ENCODE measurements at places on chromosomes 11 and 22.

DNA sequence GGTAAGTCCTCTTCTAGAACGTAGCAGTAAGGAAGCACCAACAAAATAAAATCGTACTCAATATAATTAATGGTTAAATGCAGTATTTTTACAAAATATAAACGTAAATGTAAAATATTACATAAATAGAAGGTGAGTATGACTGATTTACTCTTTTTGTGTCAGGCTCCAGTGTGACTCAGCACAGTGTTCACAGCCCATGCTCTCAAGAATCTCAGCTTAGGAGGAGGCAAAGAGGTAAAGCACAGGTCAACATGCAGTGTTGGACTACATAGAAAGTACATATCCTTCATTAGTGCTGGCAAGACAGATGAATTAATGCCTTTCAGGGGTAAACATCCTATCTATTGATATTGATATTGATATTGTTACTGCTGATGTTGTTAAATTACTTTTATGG, 2050.6 kb upstream of the RAG2 start:
- no peak for DNase-seq

GRCh38 chr11:73962101-73962705, 11.4 kb downstream of the DNAJB13 start:
- no peak for DNase-seq

DNA sequence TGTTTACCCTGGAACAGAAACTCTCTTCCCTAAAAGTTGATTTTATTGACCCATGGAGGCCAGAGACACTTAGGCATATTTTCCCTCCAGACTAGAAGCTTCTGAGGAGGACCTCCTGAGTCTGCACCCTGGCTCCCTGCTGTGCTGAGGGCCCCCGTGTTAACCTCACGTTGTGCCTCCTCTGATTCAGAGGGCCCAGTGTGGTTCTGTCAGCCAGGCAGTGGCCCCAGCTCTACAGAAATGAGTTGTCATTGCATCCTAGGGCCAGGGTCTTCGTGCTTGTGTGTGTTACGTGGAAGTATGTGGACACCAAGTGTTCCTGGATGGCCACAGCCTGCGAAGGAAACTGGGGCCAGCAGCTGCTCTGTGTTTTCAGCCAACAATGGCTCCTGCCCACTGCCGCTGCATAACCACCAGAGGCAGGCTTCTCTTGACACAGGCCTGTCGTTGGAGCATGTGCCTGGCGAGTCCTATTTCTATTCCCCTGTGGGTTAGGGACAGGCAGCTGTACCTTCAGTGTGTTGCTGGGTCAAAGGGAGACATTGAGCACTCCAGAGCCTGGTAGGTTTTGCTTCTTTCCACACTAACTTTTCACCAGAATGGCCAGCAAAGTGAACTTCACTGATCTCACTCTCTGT, 44.5 kb downstream of the MED15 start:
- DNase-seq: no peak

GRCh38 chr11:41053894-41054293, 405.6 kb downstream of the LRRC4C start:
- no peak for DNase-seq

GRCh38 chr22:30188911-30189310, 57.6 kb downstream of the LIF start:
- DNase-seq: no peak

DNA sequence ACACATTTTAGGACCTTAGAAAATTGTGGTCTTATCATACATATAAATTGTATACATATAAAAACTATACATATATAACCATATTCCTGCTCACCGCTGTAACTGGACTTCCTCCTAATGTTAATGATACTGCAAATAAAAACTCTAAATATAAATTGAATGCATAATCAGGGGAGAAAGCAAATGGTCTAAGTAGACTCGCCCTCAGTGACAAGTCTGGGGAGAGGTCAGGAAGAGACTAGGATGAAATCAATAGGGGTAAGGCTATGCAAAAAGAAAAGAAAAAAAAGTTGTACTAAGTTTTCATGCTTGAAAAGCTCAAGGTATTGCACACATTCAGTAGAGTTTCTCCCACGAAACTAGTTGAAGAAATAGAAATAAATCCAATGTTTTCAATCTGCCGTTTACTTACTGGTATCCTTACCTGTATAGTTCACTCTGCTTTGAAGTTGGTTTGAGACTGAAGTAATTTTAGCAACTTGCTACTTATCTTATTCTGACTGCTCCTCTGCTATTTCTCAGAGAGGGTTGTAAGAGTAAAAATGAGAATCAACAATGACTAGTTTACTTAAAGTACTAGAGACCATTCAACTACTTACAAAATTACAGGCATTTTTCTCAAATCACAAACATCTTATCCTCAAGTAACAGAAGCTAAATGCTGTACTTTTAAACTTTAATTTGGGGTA, 12.2 kb upstream of the ARHGAP32 start:
- DNase-seq: no peak

GRCh38 chr11:134373591-134374052, 38.4 kb downstream of the B3GAT1 start:
- no peak for DNase-seq

DNA sequence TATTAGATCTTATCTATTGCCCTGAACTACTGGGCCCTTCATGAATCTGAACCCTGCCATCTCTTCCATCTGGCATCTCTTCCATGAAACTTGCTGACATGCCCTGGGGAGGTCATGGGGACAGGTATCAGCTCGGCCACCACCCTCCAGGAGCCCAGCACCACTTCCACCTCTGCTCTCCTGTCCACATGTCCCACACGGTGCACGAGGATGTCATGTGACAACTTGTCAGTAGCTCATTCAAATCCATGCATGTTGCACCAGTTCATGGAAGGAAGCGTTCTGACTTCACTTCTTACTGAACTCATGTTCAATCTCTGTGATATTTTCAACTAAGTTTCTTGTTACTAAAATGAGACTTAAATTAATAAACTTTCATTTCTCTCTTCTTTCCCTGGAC, 16.6 kb downstream of the YPEL1 start:
- DNase-seq: no peak

GRCh38 chr22:17266251-17266971, 47.2 kb upstream of the ADA2 start:
- no peak for DNase-seq

- no peak for DNase-seq
These were observed 232.3 kb downstream of the JRKL start for GRCh38 chr11:96622026-96622634.

DNA sequence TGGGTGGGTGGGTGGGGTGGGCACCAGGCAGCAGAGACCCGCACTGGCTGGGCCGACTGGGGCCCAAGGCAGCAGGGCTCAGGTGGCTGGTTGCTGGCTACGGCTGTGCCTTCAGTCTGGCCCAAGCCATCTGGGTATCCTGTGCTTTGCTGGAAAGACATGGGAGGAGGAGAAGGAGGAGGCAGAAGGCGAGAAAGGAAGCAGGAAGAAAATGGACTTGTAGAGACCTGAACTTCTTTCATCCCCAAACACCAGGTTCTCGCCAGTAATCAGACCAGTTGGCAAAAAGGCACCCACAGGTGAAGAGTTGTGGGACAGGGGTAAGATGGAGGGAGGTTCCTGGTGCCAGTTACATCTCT, 78.8 kb downstream of the IGLL1 start:
- DNase-seq: no peak

DNA sequence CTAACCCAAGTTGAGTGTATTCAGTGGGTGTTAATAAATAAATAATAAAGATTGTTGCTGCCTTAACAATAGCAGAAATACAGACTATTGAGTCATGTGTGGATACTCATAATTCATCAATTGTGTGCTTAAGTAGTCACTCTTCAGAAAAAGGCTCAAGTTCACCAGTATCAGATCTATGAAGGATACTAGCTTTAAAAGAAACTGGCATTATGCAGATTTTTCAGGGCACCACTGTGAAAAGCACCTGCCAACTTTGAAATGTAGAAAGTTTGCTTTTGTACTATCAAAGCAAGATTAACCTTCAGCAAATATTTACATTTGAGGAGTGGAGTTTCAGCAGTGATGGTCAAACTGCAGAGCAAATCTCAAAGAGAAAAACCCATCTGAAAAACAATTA, 20.1 kb upstream of the SYTL2 start:
- no peak for DNase-seq

DNA sequence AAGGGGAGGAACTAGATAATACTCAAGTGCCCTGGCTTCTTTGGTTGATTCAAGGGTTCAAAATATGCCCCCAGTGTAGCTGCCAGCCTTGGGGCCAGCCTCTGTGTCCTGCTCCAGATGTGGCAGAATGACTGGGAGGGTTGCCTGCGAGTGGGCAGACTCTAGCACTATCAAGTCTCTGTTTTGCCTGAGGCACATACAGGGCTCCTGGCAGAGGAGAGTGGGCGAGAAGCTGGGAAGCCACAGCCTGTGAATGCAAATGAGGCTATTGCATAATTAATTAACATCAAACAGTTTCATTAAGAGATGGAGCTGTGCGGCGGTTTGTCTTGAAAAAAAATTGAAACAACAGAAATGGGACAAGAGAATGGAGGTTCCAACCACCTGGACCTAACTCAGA, 50.8 kb downstream of the BUD13 start:
- DNase-seq: no peak

DNA sequence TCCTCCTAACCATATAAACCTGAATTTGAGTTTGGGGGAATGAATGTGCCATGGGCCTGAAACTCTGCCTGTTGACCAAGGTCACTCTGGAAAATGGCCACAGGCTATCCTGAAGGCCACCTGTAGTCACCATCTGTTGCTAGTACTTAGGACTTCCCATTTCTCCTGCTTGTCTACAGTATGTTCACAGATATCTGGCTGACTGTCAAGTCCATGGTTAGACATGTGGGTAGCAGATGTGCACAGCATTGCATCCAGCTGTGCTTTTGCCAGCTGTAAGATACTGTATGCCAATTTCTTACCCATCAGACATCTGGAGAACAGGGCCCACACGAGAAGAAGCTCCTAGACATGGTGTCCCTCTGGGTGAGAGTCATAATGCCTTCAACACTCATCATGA, 475.4 kb downstream of the INSC start:
- no peak for DNase-seq

DNA sequence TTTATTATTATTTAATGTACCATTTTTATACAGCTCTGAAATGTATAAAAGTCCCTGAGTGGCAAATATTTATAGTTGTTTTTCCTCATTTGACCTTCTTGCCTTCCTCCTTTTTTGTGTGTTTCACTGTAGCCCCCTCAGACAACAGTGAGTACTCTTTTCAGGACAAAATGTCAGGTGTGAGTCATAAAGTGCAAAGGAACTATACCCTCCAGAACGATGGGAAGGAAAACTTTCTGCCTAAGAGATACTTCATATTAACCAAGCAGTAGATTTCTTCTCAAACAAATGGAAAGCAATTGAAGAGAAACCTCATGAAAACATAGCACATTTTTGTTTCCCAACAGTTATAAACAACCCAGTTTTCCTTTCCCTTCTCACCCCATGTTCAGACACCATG, 16.1 kb upstream of the MS4A7 start:
- no peak for DNase-seq

GRCh38 chr11:106091480-106092123, 14.1 kb downstream of the AASDHPPT start:
- DNase-seq: peak; percentile 55

GRCh38 chr11:78415338-78415737, 2.3 kb downstream of the GAB2 start:
- no peak for DNase-seq

DNA sequence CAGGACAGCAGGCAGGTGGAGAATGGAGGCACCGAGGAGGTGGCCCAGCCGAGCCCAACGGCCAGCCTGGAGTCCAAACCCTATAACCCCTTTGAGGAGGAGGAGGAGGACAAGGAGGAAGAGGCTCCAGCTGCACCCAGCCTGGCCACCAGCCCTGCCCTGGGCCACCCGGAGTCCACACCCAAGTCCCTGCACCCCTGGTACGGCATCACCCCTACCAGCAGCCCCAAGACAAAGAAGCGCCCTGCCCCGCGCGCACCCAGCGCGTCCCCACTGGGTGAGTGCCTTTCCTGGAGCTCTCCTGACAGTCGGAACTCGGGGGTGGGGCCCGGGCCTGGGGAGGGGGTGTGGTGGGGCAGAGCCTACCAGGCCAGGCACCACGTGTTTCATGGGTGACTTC, 19.7 kb downstream of the MICALL1 start:
- DNase-seq: no peak

DNA sequence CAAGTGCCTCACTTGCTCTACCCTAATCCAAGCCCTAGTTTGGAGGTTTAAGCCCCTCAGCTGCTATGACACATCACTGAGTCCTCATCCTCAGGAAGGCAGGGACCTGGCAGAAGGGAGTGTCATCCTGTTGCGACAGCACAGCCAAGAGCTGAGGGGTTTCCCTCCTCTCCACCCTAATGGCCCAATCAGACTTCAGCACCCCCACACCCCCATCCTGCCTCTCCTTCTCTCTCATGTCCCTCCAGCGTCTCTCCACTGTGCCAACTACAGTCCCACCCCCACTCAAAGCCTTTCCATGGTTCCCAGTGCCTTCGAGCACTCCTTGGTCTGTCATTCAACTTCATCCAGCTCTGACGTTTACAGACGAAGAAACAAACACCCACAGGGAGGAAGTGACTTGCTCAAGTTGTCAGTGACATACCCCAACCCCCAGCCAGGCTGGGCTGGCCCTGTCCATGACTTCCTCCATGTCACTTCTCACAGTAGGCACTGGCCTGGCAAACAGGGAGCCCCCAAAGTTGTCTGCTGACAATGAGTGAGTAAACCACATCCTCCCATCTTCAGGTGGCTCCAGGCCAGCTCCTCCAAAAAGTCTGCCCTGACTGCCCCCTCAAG, 15.6 kb downstream of the ARAP1 start:
- DNase-seq: peak; percentile 18

DNA sequence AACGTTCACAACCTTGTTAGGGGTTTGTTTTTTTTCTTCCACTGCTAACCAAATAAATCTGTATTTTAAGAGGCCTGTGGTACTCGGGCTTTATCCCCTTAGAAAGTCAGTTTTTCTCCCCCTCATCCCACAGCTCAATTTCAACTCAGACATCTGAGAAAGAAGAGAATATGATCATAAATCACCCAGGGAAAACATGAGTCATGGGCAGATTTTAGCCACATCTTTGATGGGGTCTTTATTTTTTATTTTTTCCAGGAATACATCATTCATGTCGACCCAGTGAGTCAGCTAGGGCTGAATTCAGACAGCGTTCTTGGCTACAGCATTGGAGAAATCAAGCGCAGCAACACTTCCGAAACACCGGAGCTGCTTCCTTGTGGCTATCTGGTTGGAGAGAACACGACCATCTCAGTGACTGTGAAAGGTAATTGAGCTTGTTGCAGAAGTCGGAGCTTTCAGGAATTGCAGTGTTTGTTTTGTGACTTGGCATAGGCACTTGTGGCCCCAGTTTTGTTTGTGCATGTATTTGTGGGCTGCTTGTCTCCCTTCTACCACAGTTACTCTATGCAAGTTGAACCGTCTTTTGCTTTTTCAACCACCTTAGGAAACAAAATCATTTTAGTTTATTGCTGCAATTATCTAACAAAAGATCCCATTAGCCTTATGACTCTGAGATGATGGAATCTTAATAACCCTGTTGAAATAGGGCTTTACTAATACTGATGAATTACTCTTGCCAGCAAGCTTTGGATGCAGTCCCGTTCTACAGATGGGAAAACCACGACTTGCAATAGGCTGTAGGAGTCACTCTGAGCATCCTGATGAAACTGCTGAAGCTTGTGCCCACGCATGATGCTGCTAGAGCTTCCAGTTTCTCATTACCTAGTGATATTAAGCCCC, 62.7 kb downstream of the DBX1 start:
- DNase-seq: peak; percentile 80
